Hair follicular keratinocyte (primary cell): ENCODE measurements at places on chromosomes 7 and 10. TPM values are rescaled to one million over a fixed set of nuclear protein-coding genes. Genes with fewer than 3 reads are reported as not detected.

The TAS2R16 gene
- total RNA-seq, result not detected in 2 replicates

The GDF2 gene
- total RNA-seq, result not detected in 2 replicates

The ITPRID1 gene
- not detected in 2 replicates for total RNA-seq

The STN1 gene
- 46.2 and 48.7 TPM in 2 replicates for total RNA-seq

The SPDYE3 gene
- not detected in 2 replicates for total RNA-seq

The MTURN gene
- total RNA-seq, result 14.1 and 26.9 TPM in 2 replicates

The OLAH gene
- total RNA-seq, result 0.42 and 0.55 TPM in 2 replicates

The MMD2 gene
- not detected in 2 replicates for total RNA-seq

The CNTNAP2 gene
- total RNA-seq, result 0.08 and 0.53 TPM in 2 replicates

The PRKG1 gene
- total RNA-seq, result 0.11 and 0.16 TPM in 2 replicates

The FAM25A gene
- total RNA-seq, result 2.5 and 3.3 TPM in 2 replicates

The EN2 gene
- total RNA-seq, result not detected in 2 replicates

The NME8 gene
- total RNA-seq, result not detected in 2 replicates

The TMEM120A gene
- 16.5 and 23.3 TPM in 2 replicates for total RNA-seq

The CDNF gene
- total RNA-seq, result 0.11 and 0.47 TPM in 2 replicates

The SFTPA1 gene
- not detected in 2 replicates for total RNA-seq

The ADAMTS14 gene
- total RNA-seq, result 0.19 TPM in 1 of 2 replicates, not detected in the other

The ARHGEF5 gene
- 33.8 and 35.5 TPM in 2 replicates for total RNA-seq

The ZNF467 gene
- 0.68 and 0.94 TPM in 2 replicates for total RNA-seq

The OR2A7 gene
- total RNA-seq, result 1.1 and 4.1 TPM in 2 replicates

The INA gene
- under 0.01 and 0.08 TPM in 2 replicates for total RNA-seq

The UCMA gene
- not detected in 2 replicates for total RNA-seq

The SIRT1 gene
- total RNA-seq, result 4.1 and 5.8 TPM in 2 replicates
